Inflammatory macrophage treated with lipopolysaccharide for 1 hour (primary cell): ENCODE measurements at places on chromosomes 7 and 10.

DNA sequence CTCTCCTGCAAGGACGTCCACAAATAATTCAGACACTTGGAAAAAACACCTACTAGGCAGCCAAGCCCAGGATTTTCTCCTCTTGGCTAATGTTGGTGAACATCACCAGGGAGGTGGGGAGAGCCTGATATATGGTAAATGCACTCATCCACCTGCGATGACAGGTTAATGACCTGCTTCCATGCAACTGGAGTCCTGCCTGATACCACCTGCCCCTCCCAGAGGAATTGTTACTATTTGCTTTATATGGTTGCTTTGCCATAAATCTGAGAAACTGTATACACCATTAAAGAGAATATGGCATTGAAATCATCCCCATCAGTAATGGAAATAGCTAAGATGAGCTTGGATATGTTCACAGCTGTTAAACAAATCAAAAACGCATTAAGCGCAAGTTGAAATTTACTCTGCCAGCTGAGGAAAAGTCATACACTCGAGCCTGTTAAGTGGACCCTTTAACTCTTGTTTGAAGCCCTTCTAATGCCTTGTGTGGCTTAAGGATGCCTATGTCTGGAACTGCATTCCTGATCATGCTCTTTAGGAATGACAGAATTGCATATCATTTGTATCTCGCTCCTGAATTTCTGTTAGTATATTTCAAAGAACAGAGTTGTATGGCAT, 208.3 kb downstream of the PRPF18 start:
- no peak for DNase-seq

DNA sequence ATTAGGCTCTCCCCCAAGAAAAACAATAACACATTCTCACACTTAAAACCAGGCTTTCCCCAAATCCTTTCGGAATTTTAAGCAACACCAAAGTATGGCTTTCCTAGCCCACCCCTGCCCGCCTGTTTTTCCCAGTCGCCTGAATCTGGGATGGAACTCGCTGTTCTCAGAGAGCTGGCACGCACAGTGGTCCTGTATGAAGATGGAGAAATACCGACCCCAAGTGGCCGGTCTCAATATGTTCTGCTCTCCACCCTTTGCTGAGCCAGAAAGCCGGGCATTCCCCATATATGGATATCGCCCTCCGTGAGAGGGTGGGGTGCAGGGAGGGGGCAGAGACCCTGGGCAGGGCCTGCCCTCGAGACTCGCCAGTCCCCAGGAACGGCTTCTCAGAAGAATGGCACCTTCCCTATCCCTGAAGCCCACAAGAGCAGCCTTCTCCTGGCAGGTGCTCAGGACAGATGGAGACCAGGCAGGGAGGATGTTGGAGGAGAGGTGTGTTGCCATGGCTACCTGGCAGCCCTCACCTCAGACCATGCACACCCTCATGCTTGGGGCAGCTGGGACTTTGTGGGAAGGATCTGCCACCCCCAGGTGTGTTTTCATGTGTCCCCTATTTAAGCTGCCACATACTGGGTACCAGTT, 3.4 kb downstream of the TACR2 start:
- DNase-seq: peak; percentile 17

DNA sequence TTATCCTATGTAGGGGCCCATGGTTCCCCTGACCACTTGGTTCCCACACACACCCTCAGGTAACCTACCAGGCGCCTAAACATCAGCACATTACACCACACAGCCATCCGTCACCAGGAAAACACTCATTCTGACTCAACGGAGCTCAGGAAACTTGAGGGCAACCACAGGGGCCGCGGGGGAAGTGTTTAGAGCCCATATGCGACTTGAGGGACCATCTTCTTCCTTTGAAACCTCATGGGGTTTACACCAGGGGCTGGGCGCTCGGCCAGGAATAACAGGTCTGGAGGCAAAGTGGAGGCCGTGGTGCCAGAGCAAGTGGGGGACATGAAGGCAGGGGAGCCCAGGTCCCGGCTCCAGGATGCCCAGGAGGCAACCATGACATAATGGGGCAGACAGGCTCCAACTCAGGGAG, 1.5 kb downstream of the STX1A start:
- peak; percentile 39 for DNase-seq

DNA sequence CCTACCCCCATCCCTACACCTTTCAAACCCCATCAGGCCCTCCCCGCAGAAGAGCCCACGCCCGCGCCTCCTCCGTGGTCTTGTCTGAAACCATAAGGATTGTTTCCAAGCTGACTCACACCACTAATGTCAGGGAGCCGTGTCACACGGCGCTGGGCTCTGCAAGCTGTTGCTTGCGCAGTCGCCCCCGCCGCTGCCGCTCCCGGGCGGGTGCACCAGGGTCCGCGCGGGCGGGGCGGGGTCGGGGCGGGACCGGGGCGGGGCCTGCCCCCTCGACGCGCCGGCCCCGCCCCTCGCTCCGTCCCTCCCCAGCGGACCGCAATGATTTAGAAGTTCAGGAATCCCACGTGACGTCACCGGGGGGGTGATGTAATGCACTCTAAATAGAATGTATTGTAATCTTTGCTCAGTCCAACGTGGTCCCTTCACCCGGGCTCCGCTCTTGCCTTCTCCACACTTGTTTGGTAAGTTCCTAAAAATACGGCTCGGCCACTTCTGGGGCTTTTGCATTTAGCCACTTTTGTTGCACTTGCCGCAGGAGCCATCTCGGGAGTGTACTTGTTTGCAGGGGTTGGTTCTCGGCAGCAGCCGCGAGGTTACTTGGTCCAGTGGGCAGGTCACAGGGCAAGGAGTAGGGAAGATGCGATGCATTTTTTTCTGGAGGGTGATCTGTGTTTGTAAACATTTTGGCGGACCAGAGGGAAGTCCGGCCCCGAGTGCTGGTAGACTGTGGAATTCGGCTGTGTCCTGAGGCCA, 3.2 kb upstream of the CREB5 start:
- DNase-seq: peak; percentile 100

DNA sequence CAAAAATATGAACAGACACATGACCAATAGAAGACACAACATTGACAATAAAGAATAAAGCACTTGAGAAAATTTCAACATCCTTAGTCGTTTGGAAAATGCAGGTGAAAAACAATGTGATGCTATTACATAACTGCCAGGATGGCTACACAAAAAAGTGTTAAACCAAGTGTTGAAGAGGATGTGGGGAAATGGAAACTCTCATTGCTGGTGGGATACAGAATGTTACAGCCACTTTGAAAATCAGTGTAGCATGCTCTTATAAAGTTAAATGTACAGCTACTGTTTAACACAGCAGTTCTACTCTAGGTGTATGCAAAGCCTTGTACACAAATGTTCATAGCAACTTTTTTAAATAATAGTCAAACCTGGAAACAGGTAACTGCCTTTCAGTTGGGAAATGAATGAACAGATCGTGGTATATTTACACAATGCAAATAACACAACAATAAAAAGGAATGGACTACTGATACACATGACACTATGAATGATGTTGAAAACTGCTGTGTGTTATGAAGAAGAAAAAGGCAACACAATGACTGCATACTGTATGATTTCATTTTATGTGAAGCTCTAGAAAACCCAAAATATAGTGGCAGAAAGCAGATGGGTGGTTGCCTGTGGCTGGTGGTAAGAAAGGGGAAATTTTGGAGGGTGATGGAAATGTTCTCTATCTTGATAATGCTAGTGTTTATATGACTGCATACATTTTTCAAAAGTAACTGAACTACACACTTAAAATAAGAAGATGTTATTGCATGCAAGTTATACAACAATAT, 102.2 kb upstream of the VIPR2 start:
- no peak for DNase-seq

- DNase-seq: peak; percentile 11
Measured at GRCh38 chr10:106711313-106711906, 453.1 kb downstream of the SORCS1 start.

DNA sequence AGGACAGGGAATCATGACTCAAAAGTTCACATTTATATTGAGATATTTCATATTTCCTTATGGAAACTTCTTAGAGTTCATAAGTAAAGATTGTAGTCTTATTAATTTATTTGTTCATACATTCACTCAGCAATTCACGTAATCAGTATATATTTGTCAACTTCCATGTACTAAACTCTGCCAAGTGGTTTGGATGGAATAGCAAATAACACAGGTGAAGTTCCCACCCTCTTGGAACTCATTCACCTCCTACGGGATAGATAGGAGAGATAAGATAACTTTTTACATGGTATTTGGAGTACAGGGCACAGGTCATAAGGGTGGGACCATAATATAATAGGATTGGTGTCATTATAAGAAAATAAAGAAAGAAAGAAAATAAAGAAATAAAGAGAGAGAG, 234.0 kb downstream of the CDC14C start:
- no peak for DNase-seq

DNA sequence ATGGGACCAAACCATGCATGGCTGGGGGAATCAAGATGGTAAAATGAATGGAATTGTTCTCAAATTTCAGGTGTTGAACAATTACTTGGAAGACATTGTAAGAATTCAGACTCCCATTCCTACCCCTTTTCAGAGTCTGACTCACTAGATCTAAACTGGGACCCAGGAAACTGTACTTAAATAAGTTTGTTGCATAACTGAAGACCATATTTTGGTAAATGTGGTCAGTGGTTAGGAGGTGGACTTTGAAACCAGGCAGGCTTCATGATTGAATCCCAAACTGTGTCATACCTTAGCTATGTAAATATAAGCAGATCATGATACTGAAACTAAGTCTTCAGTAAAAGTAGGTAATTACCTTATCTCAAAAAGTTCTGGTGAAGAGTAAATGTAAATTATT, 41.7 kb downstream of the ZWINT start:
- no peak for DNase-seq

- no peak for DNase-seq
Measured at GRCh38 chr10:51501396-51501795, 198.0 kb downstream of the CSTF2T start.

- no peak for DNase-seq
Measured at GRCh38 chr7:42550706-42551470, 313.9 kb upstream of the GLI3 start.

GRCh38 chr7:154744256-154744860, 258.6 kb downstream of the PAXIP1 start:
- DNase-seq: peak; percentile 19
